Activated effector memory CD4-positive, alpha-beta T cell treated with Interleukin-2 at 50 U/mL for 16 hours (primary cell): ENCODE measurements at places on chromosomes 4 and X.

- no peak for DNase-seq
Measured at GRCh38 chrX:150547375-150548115, 20.9 kb upstream of the MTM1 start.

- DNase-seq, result no peak
Measured at GRCh38 chrX:44802613-44803012, 41.2 kb upstream of the DUSP21 start.

- DNase-seq, result no peak
Measured at GRCh38 chr4:108426493-108426892, 193.9 kb upstream of the RPL34 start.

GRCh38 chr4:33316033-33316432 lies 2595.9 kb downstream of the PCDH7 start:
- DNase-seq, result no peak

- no peak for DNase-seq
Measured at GRCh38 chrX:124212622-124213021, 119.8 kb upstream of the TEX13D start.

GRCh38 chr4:170127758-170128157 lies 38.0 kb upstream of the AADAT start:
- no peak for DNase-seq

DNA sequence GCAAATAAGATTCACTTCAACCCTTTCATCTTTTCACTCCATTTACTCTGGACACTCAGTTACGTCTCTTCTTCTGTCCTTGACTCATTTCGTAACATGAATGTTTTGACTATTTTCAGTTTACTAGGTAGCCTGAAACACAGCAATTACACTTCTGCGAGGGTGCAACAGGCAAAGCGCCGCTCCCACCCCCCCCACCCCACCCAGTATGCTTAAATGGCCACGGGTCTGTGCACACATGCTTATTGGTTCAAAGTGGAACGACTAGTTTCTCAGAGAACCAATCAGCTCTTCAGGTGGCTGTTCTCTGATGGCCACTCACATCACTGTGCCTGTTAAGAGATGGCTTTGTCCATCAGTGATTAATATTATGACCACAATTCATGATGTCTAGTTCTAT lies 3.5 kb downstream of the BEND4 start:
- no peak for DNase-seq

DNA sequence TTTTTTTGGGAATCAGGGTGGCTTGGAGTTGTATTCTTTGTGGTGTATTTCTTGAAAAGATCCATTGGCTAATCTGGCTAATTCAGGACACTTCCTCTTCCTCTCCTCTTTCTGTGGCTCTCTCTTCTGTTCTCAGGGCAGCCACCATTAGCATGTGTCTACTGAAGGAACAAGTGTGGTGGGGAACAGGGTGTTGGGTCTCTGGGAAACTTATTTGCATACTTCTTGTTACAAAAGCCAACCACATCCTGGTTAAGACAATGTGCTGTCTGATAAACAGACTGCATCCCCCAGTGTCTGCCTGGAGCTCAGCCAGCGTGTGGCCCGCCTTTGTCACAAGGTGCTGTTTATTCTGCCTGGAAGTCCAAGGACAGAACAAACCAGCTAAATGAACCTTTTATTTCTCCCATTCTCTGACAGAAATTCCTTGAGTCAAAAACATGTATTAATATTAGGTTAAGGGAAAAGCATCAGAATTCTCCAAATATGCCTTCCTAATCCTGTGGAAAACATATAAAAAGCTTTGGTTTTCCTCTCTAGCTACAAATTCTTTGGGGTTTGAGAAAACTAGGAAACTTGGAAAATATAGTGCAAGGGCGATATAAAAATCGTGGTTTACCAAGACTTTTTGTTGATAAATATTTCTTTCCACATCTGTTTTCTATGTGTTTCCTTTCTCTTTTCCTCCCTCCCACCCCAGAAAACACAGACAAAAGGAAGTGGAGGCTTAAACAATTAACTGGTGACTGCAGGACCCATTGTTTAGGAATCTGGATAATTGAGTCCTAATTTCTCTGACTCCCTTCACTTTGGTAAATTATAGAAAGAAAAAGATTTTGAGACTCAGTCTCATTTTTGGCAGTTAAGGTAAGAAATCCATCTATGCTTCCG lies 203.6 kb downstream of the SPRY1 start:
- DNase-seq, result peak; percentile 29

DNA sequence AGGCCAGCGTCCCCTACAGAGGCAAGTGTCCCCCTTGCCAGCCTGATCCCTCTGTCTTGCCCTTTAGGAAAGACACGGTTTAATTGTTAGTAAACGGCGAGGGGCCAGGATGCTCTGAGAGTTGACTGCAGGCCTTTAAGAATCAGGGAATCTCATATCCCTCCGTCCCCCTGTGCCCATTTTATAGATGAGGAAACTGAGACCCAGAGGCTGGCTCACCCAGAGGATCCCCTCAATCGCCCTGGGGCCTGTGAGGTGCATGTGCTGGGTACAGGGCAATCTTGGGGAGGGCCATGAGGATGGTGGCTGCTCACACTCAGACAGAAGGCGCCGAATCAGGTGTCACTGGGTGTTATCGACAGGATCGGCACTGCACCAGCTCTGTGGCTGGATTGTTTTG lies 575 bp downstream of the ZNF185 start:
- no peak for DNase-seq

DNA sequence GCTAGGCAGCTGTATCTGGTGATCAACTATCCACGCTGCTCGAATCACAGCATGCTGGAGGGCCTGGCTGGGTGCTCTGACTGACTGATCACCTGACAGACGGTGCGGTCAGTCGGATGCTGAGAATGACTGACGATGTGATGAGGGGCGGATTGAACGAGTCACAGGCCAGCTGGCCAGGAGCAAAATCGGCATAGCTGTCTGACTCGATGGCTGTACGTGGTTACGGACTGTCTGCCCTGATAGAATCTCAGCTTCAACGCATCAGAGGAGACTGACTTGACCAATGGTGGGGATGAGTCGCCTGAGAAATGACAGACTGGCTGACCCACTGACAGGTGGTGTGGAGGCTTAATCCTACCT lies 1.0 kb upstream of the SUV39H1 start:
- DNase-seq, result no peak

- no peak for DNase-seq
Measured at GRCh38 chr4:119030536-119030890, 105.1 kb upstream of the MYOZ2 start.

- DNase-seq, result no peak
Measured at GRCh38 chrX:250965-251364, 30.2 kb upstream of the PLCXD1 start.

DNA sequence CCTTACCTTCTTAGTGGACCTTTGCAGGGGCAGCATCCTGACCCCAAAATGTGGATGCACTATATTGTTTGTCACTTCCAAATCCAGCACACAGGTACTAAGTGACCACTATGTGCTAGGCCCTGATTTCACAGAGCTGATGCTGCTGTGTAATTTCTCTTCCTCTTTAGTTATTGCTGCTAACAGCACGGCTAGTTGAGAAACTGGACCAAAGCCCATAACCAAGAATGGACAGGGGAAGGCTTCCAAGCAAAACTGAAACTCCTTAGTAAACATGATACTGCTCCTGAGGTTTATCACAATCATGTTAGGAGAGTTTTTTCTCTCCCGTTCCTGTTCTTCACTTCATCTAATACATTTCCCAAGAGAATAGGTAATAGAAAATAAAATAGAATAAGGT lies 172.9 kb upstream of the TTC29 start:
- DNase-seq, result no peak
